ENCODE measurements at places on chromosomes 5 and 9.

- DNase-seq = no peak
Observed at GRCh38 chr9:136140966-136141365, 22.3 kb upstream of the TMEM250 start.

GRCh38 chr9:2742214-2742613, 24.9 kb downstream of the KCNV2 start:
- no peak for DNase-seq

- peak; percentile 51 for DNase-seq
Observed at GRCh38 chr9:129412814-129413536, 207.9 kb downstream of the C9orf50 start.

- DNase-seq = no peak
Observed at GRCh38 chr5:9686216-9686615, 56.1 kb upstream of the TAS2R1 start.

- peak; percentile 90 for DNase-seq
Observed at GRCh38 chr9:15306757-15307522, at the start of gene TTC39B. TTC39B (minus strand) TSS chr9:15307216; CDS start chr9:15307125, 91 bp downstream.

DNA sequence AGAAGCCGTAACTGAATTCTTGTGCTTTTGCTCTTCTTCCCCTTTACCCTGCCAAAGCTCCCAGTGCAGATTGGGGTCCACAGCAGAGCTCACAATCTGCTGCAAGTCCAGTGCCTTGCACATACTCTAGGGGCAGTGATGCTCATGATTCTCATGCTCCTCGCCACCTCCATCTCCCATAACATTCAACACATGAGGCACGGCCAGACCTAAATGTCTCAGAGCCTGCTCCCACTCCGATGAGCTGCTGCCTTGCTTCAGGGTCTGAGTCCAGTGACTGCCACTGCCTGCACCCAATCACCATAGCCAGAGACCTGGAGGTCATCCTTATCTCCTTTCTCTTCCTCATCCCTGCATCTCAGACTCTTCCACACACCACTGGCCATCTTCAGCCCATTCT, 10.5 kb downstream of the CSF1R start:
- no peak for DNase-seq

- no peak for DNase-seq
Observed at GRCh38 chr5:171897231-171897630, 109.2 kb downstream of the FBXW11 start.

GRCh38 chr9:81083067-81083466, 606.3 kb downstream of the TLE1 start:
- no peak for DNase-seq

GRCh38 chr9:7375013-7375511, 424.5 kb downstream of the DMAC1 start:
- DNase-seq = no peak

- no peak for DNase-seq
Observed at GRCh38 chr9:129606161-129607026, 14.5 kb downstream of the C9orf50 start.
